ENCODE measurements at places on chromosomes 7 and 10. TPM values are rescaled to one million over a fixed set of nuclear protein-coding genes. Genes with fewer than 3 reads are reported as not detected.
A peak's percentile ranks its signal among the peaks of the same experiment; 100 is the strongest.

DNA sequence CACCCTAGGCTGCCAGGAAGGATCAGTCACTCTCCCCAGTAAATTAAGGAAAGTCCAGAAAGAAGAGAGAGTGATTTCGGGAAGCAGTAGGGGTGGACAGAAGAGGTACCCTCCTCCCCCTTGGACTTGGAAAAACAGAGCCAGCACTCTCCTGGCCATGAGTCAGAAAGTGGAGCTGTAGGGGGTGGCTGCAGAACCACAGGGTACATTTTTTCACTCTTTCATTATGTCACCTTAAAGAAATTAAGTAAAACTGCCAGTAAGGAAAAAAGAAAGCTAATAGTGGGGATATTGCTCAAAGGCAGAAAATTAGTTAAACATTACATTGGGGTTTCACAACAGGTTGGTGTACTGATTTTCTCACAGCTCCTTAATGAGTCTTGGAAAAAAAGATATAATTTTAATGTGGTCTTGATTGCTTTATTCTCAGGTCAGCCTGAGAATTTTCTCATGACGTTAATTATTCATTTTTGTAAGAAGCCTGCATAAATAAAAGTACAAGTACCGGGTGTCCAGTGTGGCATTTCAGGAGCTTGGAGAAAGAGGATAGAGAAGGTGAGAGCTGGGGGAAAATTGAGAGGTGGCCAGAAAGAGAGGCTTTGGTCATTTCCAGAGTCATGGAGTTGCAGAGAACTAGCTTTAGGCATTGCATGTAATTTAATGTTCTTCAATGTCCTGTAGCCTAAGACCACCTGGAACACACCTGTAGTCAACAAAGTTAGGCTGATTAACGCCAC is 23.2 kb upstream of the AOAH start:
- DNase-seq, result peak; percentile 3

GRCh38 chr7:112985377-112985987 is 101.1 kb downstream of the GPR85 start:
- peak; percentile 77 for DNase-seq

Gene CCNJ
- 2.9 TPM for polyA plus RNA-seq

- DNase-seq, result no peak
These were observed 73.9 kb downstream of the ADRA2A start for GRCh38 chr10:111150691-111151090.

Gene STOX1
- not detected for polyA plus RNA-seq

GRCh38 chr7:46972205-46972604 is 609.7 kb downstream of the TNS3 start:
- peak; percentile 81 for DNase-seq

Gene PPP1R17
- polyA plus RNA-seq, result 0.29 TPM

GRCh38 chr10:72814099-72814790 is 79.3 kb upstream of the OIT3 start:
- DNase-seq, result peak; percentile 44

- DNase-seq, result no peak
These were observed 30.4 kb upstream of the JAZF1 start for GRCh38 chr7:28211006-28211405.

GRCh38 chr10:47166405-47166777 is 133.6 kb upstream of the GDF10 start:
- DNase-seq, result no peak

Gene TBXAS1
- polyA plus RNA-seq, result 2.2 TPM

Gene MYL10
- not detected for polyA plus RNA-seq

Gene CFAP69
- polyA plus RNA-seq, result 3.1 TPM

- peak; percentile 27 for DNase-seq
These were observed 72.6 kb upstream of the TOMM7 start for GRCh38 chr7:22895140-22895827.

Gene PIK3CG
- polyA plus RNA-seq, result not detected

Gene PIP
- polyA plus RNA-seq, result not detected

- DNase-seq, result peak; percentile 76
These were observed 259.1 kb upstream of the MKLN1 start for GRCh38 chr7:131068604-131069021.

DNA sequence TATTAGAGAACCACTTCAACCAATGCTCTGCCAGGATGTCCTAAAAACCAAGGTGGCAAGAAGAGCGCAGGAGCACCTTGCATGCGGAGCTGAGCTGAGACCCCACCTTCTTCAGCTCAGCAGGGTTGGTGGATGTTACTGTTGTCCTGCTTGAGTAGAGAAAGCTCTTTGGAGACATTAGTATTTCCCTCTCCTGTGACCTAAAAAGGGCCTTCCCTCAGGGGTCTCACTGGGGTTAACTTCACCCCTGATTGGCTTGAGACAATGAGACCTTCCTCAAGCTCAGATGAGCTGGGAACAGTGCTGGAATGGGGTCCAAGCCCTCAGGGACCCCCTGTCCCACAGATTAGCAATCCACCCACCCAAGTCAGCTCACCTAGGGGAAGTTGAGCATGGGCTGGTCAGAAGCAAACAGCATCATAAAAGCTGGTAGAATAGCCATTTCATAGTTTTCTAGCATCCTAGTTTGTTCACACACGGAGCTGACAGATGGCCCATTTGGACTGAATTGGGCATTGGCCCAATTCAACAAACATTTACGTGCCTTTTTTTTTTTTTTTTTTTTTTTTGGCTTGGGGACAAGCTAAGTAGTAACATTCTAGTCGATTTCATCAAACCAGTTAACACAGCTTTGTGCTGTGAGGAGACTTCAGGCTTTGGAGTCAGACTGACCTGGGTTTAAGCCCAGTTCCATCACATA is 100.6 kb upstream of the HABP2 start:
- DNase-seq, result no peak

- peak; percentile 61 for DNase-seq
These were observed 13.9 kb upstream of the TBATA start for GRCh38 chr10:70799124-70799523.

- DNase-seq, result no peak
These were observed 2.7 kb downstream of the TMEM176A start for GRCh38 chr7:150803161-150803860.

Gene GLI3
- polyA plus RNA-seq, result 5.2 TPM

DNA sequence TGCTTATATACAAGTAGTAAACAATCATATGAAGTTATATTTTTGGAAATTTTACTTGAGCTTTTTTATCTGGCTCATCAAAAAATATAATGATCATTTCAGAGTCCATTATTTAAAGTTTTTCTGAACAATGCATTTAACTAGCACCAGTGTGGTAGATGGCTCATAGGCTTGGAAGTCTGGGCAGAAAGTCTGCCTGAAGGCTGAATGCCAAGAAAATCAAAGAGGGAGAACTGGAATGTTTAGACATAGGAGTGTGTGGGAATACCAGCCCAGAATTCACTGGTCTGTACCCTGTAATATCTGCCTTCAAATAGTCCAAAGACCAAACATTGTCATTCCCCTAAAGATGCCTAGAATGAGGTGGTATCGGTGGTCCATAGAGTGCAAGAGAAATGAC is 40.3 kb upstream of the ANK3 start:
- peak; percentile 81 for DNase-seq

- DNase-seq, result no peak
These were observed 226.1 kb downstream of the PTEN start for GRCh38 chr10:88089498-88089897.

Gene AFAP1L2
- polyA plus RNA-seq, result not detected

Gene LIPN
- not detected for polyA plus RNA-seq
